ENCODE measurements at places on chromosomes 5 and 9.

- DNase-seq = no peak
Observed at GRCh38 chr9:18936094-18936871, 96.7 kb downstream of the SAXO1 start.

DNA sequence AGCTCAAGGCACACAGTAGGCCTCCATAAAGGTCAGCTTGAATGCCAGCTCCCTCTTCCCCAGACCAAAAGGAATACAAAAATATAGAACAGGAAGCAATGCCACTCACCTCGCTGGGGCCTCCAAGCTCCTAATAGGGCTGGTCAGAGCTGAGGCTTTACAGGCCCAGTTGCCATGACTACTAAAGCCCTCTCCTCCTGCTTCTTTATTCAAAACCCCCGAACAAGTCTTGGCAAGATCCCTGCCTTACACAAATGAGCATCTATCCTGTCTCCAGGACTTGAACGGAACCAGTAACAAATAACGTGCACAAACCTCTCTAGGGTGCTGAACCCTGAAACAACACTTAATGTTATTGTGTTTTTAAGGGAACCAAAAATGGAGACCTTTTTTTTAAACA, 136.3 kb downstream of the SIL1 start:
- no peak for DNase-seq

GRCh38 chr9:128943832-128944620, 3.4 kb downstream of the DOLK start:
- no peak for DNase-seq

DNA sequence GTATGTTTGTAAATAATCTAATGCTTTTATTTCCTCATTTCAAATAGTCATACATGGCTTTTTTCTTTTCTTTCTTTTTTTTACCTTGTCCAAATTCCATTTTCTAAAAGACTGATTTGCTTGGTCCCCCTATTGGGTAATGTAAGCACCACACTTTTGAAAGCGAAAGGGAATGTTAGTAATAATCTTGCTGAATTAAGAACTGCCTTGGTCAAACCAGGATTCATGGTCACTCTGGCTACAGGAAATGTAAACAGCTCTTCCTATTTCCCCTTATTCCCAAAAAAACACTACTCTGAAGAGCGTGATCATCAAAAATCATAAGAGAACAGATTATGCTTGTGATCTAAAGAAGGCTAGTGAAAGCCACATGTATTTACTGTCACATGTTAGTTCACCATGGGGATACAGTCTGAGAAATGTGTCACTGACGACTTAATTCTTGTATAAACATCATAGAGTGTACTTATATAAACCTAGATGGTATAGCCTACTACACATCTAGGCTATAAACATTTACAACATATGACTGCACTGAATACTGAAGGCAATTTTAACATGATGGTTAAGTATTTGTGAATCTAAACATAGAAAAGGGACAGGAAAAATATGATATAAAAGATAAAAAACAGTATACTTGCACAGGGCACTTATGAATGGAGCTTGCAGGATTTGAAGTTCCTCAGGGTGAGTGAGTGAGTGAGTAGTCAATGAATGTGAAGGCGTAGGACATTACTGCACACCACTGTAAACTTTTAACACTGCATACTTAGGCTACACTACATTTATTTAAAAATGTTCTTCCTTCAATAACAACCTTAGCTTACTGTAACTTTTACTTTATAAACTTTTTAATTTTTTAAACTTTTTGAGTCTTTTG, 75.3 kb downstream of the HMGCR start:
- DNase-seq = no peak

GRCh38 chr9:71663216-71663615, 105.1 kb downstream of the CEMIP2 start:
- no peak for DNase-seq

GRCh38 chr5:160605266-160605665, 183.6 kb downstream of the PTTG1 start:
- DNase-seq = no peak

DNA sequence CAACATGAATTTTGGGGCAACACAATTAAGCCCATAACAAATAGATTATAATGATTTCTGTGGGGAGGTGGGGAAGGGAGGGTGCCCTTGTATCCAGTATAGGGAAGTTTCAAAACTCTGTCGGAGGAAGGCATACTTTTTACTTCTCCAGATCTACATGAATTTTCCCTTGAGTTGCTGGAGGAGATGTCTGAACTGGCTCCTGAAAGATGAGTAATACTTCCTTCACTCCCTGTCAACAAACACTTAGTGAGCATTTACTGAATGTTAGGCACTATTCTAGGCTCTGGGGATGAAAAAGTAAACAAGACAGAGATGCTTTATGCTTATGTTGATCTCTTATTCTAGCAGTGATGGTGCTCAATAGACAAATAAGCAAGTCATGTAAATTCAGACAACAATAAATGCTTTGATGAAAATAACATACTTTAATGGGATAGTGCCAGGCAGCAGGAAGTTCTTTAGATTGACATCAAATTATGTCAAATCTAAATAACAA, 197.9 kb upstream of the ANKH start:
- no peak for DNase-seq

GRCh38 chr5:120014535-120014934, 385.2 kb downstream of the FAM170A start:
- no peak for DNase-seq

DNA sequence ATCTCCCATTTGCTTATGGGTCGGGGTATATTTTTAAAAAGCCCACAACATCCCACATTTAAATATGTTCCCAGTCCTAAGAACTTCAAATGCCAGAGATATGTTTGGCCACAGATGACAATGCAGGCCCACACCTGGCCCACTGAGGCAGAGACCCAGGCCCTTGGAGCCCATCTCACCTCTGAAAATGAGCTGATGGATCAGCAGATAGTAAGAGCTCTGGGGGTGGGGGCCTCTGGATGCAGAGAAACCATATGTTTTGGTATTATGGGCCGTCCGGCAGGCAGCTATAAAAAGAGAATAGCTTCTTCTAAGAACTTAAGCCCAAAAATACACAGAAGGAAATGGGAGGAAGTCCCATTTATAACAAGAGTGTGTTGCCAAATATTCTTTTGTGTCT, 256.0 kb downstream of the GRIA1 start:
- no peak for DNase-seq

- peak; percentile 39 for DNase-seq
Observed at GRCh38 chr9:17063535-17064135, 71.2 kb upstream of the CNTLN start.
